ENCODE measurements at places on chromosomes 3 and 15.

GRCh38 chr3:172289583-172289982 lies 158.7 kb downstream of the GHSR start:
- DNase-seq: no peak

DNA sequence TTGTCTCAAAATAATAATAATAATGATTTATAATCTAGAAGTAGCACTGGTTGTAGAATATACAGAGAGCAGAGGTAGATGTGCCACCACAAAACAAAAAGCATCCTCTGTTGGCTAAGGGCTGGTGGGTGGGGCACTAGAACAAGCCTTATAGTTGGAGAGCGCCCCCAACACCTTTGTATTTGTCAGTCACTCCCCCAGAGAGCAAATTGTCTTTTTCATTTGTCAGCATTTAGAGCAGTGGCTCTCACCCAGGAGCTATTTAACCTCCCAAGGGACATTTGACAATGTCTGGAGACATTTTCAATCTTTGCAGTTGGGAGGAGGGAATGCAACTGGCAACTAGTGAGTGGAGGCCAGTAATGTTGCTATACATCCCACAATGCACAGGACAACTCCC lies 6.3 kb downstream of the KAT2B start:
- DNase-seq: no peak

DNA sequence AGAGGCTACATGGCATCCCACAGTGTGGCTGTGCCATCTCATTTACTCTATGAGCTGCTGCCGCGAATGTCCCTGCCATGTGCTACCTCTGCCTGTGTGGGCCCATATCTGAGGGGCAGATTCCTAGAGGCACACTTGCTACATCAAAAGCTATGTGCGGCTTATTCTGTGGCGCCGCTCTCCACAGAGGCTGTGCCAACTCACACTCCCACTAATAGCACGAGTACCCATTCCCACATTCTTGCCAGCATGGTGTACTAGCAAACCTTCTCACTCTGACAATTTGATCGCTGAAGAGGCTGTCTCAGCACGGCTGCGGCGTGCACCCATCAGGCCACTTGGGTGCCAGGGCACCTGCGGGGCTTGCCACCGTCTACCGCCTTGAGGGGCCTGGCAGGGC lies 31.2 kb upstream of the MUSTN1 start:
- DNase-seq: no peak

DNA sequence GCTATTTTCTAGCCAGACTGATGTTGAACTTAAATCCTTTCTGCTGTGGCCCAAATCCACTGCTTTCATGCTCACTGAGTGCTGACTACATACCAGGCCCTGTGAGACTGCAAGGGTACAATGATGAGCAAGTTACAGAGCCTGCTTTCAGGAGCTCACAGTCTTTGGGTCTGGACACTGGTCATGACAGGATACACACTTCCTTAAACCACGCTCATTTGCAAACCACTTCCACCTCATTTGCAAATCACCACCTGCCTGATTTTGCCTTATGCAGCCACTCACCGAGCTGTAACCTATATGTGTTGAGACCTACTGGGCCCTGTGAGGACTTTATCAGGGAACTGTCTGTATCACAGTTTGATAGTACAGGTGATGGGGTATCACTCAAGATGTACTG lies 50.2 kb upstream of the LRRC58 start:
- no peak for DNase-seq

DNA sequence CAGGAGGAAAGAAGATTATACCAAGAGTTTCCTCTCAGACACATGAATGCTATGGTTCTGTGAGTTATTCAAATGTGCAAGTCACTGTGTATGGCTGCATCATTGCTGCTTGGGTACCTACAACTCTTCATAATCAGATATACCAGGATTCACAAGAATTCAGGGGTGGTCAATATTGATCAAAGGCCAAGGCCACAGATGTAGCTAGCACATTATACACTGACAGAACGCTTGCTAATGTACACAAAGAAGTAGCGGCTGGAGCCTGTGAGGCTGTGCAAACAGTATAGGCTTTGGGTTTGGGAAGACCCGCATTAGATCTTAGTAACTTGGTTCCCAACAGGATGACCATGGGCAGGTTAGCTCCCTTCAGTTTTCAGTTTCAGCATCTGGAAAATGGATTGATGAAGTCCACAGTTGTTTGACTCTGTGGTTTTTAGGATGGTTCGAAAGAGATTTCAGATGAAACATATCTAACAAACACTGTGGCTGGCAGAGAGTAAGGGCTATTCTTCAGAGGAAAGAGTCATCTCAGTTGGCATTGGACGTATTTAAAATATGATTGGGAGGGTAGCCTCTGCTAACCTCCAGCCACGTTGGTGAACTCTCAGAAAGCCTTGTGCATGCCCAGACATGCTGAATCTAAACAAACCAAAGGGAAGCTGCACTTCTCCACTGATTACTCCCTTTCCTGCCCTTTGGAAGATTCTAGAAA lies 748.7 kb upstream of the CFAP20DC start:
- no peak for DNase-seq

DNA sequence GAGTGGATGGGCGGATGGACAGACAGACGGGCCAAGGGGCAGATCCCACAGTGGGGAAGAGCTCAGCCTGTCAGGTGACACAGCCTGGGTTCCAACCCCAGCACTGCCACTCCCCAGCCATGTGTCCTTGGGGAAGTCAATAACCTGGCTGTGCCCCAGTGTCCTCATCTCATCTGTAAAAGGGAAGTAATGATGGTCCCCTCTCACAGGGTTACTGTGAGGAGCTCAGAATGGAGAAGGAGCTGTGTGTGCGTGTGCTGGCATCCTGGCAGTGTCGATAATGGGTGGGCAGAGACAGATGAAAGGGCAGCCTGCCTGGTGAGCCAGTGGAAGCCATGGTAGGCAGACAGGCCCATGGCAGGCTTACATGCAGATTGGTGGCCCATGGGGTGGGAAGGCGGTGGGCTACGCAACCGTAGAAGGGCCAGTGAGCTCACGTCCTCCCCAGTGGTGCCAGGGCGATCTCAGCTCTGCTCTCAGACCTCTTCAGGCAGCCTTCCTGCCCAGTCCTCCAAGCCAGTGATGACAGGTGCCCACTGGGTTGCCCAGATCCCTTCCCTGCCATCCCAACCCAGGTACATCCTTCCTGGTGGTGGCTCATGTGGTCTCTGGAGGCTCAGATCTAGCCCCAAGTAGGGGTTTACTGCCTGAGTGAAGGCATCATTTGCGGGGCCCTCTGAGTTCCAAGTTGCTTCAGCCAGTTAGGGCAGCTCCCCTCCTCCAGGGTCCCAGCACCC lies 2.3 kb upstream of the DNAJB8 start:
- no peak for DNase-seq

- DNase-seq: peak; percentile 60
These were observed 62.8 kb upstream of the MEX3B start for GRCh38 chr15:82108489-82109078.

- no peak for DNase-seq
These were observed 23.5 kb upstream of the SPATA12 start for GRCh38 chr3:57036952-57037351.
